ENCODE measurements at places on chromosomes 7 and 10.

DNA sequence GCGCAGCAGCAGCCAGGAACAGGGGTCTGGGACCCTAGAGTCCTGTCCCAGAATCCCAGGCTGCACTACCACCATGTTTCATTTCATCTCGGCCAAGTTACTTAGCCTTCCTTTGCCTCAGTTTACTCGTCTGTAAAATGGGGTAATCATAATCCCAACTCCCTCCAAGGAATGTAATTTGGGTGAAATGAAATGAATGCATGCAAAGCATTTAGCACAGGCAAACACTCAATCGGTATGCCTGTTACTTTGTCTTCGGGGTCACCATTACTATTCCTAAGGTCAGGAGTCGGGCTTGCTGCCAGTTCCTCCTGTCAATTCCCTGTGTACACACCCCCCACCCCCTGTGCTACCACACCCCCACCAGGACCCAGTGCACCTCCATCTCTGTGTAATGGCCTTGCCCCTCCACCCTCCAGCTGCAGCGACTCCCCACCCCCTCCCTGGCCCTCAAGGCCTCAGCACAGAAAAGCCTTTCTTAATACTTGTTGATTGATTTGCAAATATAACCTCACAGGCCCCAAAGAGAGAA is 1.7 kb downstream of the TNS3 start:
- DNase-seq = no peak

GRCh38 chr10:124283215-124283948 is 135.3 kb downstream of the OAT start:
- DNase-seq = no peak

- no peak for DNase-seq
These were observed 59.4 kb upstream of the FRMD4A start for GRCh38 chr10:14389981-14390590.

DNA sequence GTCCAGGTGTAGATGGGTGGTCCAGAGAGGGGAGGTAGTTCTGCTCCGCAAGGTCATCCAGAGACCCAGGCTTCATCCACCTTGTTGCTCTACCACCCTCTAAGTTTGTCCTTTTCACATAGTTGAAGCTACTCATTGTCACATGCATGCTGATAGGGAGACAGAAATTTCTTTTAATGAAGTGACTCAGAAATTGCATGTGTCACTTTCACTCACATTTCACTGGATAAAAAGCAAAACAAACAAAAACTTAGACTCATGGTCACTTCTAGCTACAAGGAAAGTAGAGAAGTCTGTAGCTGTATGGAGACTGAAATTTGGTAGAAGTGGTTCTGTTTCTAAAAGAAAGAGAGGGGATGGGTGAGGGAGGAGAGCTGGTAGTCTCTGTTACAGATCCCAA is 161.9 kb downstream of the SORCS3 start:
- DNase-seq = no peak

DNA sequence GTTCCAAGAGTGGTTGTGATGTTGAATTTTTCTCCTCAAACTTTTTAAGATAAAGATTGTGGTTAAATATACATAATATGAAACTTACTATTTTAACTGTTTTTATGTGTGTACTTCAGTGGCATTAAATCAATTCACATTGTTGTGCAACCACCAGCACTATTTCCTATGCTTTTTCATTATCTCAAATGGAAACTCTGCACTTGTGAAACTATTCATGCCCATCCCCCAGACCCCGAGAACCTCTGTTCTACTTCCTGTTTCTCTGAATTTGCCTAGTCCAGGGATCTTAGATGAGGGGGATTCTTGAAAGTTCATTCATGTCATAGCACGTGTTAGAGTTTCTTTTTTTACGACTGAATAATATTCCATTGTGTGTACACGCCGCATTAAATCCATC is 67.0 kb downstream of the WDR37 start:
- DNase-seq = no peak

DNA sequence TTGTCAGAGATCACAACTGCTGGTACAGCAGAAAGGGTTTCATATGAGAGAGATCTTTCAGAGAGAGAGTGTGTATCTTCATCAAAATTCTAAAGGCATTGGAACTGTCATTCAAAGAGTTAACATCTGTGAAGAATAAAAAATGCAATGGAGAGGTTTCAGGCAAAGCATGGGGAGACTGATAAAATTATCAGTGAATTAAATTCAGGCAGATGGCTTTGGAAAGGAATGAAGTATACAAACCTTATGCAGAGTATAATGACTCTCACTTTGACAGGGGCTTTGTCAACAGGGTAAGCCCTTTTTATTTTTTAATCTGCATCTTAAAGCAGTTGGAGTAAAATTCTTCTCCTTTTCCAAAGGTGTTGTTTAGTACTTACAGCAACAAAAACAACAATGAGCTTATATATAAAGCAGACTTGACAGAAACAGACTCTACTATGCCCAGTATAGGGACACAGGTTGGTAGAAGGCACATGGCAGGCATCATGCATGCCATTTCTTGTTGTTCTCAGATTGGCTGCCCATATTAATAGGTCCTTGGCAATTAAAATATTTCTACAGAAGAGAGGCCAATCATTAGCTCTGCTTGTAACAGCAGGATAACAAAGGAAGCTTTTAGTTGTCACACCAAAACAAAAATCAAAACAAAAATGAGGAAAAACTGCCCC is 54.9 kb upstream of the NXPH1 start:
- no peak for DNase-seq

DNA sequence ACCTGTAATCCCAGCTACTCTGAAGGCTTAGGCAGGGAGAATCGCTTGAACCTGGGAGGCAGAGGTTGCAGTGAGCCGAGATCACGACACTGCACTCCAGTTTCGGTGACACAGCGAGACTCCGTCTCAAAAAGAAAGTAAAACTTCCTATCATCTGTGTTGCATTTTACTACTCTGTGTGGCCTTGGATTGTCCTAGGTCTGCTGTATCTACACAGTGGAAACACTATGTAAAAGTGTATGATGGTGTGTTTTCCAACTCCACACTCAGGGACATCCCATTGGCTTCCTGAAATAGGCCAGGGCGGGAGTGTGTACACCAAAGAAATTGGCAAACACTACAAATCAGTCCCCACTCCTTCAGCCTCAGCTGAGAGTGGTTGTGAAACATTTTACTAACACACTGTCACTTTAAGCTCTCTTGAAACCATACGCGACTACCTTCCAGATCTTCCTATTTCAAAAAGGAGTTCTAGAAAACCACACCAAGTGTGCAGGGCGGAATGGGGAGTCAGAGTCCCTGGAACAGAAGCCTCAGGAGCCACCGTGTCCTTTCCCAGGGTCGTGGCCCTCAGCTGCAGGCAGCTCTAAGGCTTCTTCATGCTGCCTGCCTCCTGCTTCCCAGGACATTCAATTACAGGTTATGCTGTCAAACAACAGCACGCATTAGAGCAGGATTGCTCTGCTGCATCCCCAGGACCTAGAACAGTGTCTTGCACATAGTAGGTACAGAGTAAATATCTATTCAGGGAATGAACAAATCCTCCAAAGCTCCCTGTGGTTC is 275.4 kb downstream of the PARD3 start:
- no peak for DNase-seq

GRCh38 chr7:132029369-132030085 is 473.1 kb upstream of the PODXL start:
- no peak for DNase-seq

DNA sequence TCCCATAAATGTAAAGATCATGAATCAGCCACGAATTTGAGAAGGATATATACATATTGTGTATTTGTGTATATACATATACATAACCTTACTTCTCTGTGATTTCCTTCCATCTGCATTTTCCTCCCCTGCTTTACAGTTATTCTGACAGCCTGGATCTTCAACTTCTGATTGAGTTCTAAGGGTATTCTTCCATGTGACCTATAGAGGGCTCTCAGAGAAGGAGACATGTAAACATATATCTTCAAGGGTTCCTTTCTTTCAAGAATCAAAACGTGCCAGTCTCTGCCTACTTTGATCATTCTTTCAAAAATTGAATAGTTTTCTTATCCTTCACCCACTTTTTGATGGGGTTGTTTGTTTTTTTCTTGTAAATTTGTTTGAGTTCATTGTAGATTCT is 453.7 kb upstream of the POT1 start:
- no peak for DNase-seq

DNA sequence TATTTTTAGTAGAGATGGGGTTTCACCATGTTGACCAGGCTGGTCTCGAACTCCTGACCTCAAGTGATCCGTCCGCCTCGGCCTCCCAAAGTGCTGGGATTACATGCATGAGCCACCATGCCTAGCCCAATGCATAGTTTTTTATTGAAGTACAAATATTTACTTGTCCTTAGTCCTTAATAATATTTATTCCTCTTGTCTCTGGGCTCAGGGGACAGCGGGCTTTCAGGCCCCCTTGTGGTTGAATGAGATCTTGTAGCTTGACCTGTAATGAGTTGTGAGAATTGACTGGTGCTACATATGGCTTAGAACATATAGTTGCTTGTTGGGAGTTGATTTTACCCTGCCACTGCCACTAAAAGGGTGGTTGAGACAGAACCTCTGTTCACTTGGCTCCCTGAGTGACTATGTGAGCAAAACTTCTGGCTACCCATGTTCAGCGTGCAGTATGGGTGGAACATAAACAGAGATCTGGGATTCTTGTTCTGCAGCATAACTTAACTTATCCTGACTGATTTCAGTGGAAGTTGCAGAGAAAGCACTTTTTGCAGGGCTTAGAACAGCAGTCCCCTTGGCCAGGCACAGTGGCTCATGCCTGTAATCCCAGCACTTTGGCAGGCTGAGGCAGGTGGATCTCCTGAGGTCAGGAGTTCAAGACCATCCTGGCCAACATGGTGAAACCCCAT is 14.9 kb downstream of the CCL26 start:
- no peak for DNase-seq

DNA sequence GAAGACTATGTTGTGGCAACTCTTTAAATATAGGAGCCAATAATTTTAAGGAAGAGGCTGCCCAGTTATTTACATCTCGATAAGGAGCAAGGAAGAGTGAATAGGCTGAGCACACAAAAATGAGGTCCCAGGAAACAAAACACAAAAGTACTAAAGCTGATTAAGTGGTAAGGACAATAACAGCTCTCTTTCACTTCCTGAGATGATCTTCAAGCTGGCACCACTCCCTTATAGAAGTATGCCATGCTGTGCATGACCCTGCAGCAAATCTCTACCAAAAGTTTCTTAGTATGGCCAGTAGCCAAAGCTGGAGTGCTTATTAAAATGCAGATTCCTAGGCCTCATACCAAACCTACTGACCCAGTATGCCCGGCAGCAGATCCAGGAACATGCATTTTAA is 39.7 kb downstream of the CADPS2 start:
- no peak for DNase-seq
